ENCODE measurements at places on chromosomes 1 and 21. TPM values are rescaled to one million over a fixed set of nuclear protein-coding genes. Genes with fewer than 3 reads are reported as not detected.

- H3K27ac ChIP-seq = no peak overlapping the region
- H3K4me1 ChIP-seq = no peaks in the 10 kb centered on the region
- H3K27me3 ChIP-seq = peaks cover 5% of the 10 kb centered on the region
Observed at GRCh38 chr1:204842892-204843291, 27.8 kb upstream of the NFASC start.

DNA sequence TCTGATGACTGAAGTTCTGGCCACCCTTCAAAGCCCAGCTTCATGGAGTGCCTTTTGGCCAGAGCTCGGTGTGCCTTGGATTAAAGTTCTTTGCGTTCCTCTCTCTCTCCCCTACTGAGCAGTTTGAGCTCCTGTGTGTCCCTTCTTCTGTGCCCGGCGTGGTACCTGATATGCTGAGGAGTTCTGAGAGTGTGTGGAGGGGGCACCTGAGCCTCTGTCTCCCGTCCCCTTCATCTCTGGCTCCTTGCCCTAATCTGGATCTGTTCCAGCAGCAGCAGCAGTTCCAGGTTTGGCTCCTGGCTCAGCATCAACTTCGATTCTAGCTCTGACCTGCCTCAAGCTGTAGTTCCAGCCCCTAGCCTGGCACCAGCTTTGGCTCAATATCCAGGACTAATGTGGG, 25.1 kb upstream of the MYCL start:
- no peaks in the 10 kb centered on the region for H3K36me3 ChIP-seq
- no peak overlapping the region for H3K27ac ChIP-seq
- no peak for DNase-seq

- DNase-seq = no peak
- no peak overlapping the region for H3K27ac ChIP-seq
- no peak overlapping the region for H3K4me3 ChIP-seq
Observed at GRCh38 chr1:118136187-118136941, 48.7 kb downstream of the SPAG17 start.

DNA sequence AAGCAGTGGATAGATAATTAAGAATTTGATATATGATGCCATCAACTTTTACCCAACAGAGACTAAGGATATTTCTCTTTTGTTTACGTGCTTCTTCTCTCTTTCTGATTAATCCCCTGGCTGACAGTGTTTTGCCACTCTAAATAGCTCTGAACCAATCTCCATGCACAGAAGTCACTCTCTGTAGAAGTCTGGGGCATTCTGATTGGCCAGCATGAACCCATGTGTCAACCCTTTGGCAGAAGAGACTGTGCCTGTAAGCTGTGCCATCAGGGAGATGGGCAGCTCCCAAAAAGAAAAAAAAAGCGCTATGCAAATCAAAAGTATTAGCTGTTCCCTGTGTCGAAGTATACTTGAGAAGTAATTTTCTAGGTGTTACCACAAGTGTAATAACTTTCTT, 34.1 kb upstream of the NRIP1 start:
- no peaks in the 10 kb centered on the region for H3K4me1 ChIP-seq
- no peak overlapping the region for H3K4me3 ChIP-seq
- H3K27ac ChIP-seq = no peak overlapping the region
- H3K36me3 ChIP-seq = no peaks in the 10 kb centered on the region
- no peak for DNase-seq

DNA sequence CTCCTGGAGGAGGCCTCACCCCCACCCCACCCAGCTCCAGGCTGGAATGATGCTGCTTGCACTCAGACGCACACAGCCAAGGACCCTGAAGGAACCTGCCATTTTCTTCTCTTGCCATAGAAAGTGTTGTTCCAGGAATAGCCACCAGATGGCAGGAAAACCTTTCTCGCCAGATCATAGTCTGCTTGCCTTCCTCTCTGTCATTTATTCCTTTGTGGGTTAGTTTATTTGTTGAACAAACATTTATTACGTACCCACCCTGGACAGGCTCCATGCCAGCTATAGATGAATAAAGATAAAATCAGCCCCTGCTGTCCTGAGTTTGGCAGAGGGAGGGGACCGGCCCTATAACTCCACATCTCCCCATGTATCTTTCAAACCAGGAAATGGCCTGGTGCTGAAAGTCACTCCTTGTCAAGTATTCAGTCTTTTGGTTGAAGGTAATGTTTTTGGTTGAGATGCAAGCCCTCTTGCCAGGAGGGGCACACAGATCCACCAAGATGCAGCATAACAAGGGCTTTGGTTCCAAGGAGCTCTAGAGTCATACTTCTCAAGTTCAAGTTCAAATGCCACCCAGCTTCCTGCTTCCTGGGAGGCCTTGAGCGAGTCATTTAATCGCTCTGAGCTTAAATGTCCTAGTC, 7.0 kb upstream of the KCNC4 start:
- H3K4me1 ChIP-seq = peaks cover 24% of the 10 kb centered on the region
- no peak overlapping the region for H3K27ac ChIP-seq

- DNase-seq = no peak
- H3K36me3 ChIP-seq = peaks cover 8% of the 10 kb centered on the region
- H3K27me3 ChIP-seq = no peaks in the 10 kb centered on the region
- peaks cover 15% of the 10 kb centered on the region for H3K4me1 ChIP-seq
- peak overlapping the region; percentile 87 for H3K4me3 ChIP-seq
Observed at GRCh38 chr1:184050636-184051035, 894 bp upstream of the TSEN15 start.

- H3K36me3 ChIP-seq = no peaks in the 10 kb centered on the region
- DNase-seq = no peak
- no peaks in the 10 kb centered on the region for H3K27me3 ChIP-seq
- H3K4me3 ChIP-seq = no peak overlapping the region
Observed at GRCh38 chr1:224542783-224543440, 73.2 kb upstream of the CNIH3 start.

- H3K4me3 ChIP-seq = no peak overlapping the region
- H3K4me1 ChIP-seq = peaks cover 3% of the 10 kb centered on the region
- H3K27ac ChIP-seq = no peak overlapping the region
- H3K27me3 ChIP-seq = peaks cover 5% of the 10 kb centered on the region
- no peak for DNase-seq
Observed at GRCh38 chr1:30887485-30888315, 20.9 kb downstream of the SDC3 start.

DNA sequence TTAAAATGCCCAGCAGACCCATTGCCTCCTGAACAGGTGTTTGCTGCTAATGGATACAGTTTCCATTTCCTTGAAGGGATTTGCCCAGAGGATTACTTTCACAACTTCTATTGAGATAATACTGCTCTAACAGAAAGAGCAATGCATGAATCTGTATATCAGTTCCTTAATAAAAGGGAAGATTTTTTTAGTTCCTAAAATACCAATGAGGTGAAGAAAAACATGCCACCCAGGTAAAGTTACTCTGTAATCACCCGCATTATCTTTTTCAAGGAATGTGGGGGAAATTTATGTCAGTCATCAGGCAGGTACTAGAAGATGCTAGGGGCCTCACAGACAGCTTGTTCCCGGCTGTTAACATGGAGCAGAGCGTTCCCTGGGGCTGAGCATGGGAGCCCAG, 41.1 kb downstream of the KCNJ15 start:
- peaks cover 39% of the 10 kb centered on the region for H3K4me1 ChIP-seq
- H3K27me3 ChIP-seq = no peaks in the 10 kb centered on the region
- H3K27ac ChIP-seq = no peak overlapping the region
- H3K4me3 ChIP-seq = no peak overlapping the region
- DNase-seq = no peak

DNA sequence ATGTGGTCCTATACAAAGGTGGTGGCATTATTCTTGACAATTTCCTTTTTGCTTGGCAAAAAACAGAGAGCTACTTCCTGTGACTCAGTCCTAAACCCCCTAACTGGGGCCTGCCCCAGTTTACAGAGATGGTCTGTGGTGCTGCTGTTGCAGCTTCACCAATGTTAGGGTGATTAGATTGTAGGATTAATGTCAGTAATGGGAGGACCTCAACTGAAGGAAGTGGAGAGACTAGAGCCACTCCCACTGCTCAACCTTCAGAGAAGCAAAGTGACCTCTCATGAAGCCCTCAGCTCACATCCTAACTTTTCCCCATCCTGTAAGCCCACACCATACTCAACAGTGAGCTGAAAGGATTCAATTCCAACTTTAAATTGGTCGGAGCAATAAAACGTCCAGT, 3.6 kb downstream of the S100A6 start:
- peaks cover 11% of the 10 kb centered on the region for H3K36me3 ChIP-seq
- no peak overlapping the region for H3K4me3 ChIP-seq
- peak overlapping the region; percentile 1 for H3K27ac ChIP-seq
- peaks cover 55% of the 10 kb centered on the region for H3K4me1 ChIP-seq
- DNase-seq = peak; percentile 72
- no peaks in the 10 kb centered on the region for H3K27me3 ChIP-seq

DNA sequence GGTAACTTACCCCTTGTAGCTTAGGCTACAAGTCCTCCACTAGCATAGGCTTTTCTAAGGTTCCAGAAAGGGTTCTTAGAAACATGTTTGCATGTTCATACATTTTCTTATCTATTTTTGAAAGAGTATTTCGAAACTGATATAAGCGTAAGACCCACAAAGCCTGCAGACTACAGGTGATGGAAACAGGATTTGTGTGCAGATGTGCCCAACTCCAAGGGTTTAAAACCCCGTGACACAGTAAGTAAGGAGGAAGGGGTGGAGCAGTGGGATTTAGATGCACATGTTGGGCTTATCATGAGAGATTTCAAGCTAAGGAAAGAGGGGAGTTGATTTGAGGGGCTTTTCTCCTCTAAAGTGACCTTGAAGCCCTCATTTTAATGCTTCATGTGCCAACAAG, 164.7 kb downstream of the LTN1 start:
- H3K36me3 ChIP-seq = no peaks in the 10 kb centered on the region
- H3K27ac ChIP-seq = no peak overlapping the region
- DNase-seq = no peak
- H3K4me1 ChIP-seq = peaks cover 14% of the 10 kb centered on the region
- H3K27me3 ChIP-seq = no peaks in the 10 kb centered on the region
- H3K4me3 ChIP-seq = no peak overlapping the region

SUSD4 gene
- total RNA-seq = 13.0 TPM

C1orf87 gene
- not detected for total RNA-seq

GPX7 gene
- 12.5 TPM for total RNA-seq

UBIAD1 gene
- total RNA-seq = 19.2 TPM

MPL gene
- not detected for total RNA-seq

SLC45A1 gene
- total RNA-seq = 0.98 TPM

KDM1A gene
- total RNA-seq = 38.3 TPM

BLACAT1 gene
- total RNA-seq = not detected

VPS26C gene
- total RNA-seq = 31.8 TPM

IQGAP3 gene
- not detected for total RNA-seq

PLCH2 gene
- 48.1 TPM for total RNA-seq

BSND gene
- not detected for total RNA-seq

SPATA46 gene
- total RNA-seq = not detected
